AG09319 (cell line): ENCODE measurements at places on chromosomes 5 and 9.

DNA sequence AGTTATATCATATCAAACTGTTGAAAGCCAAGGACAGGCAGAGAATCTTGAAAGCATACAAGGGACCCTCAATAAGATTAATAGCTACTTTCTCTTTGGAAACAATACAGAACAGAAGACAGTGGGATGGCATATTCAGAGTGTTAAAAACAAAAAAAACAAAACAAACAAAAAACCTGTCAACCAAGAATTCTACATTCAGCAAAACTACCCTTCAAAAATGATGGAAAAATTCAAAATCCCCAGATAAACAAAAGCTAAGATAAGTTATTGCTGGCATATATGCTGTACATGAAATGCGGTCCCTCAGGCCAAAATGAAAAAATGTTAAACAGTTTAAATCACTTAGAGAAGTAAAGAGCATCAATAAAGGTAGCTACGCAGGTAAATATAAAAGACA lies 425.1 kb downstream of the ACTL7B start:
- DNase-seq: no peak

GRCh38 chr9:84671586-84672521 lies 2.3 kb downstream of the NTRK2 start:
- no peak for DNase-seq

DNA sequence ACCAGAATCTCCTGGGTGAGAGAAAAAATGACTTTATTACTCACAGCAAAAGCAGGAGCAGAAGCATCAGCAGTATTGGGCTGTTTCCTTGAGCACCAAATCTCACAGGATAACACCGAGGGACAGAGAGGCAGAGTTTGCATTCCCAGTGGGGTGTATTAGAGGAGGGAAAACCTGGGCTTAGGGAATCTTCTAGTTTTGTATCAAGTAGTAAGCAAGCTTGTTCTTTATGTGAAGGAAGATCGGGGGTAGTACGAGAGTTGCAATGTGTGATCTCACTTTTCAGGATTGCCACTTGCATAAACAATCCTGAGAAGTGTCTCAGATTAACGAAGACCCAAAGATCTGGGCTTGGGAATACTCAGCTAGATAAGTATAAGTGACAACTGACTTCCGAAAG lies 1163.0 kb downstream of the TAF11L14 start:
- DNase-seq: no peak

GRCh38 chr9:73753171-73753570 lies 601.5 kb downstream of the ANXA1 start:
- DNase-seq: no peak

DNA sequence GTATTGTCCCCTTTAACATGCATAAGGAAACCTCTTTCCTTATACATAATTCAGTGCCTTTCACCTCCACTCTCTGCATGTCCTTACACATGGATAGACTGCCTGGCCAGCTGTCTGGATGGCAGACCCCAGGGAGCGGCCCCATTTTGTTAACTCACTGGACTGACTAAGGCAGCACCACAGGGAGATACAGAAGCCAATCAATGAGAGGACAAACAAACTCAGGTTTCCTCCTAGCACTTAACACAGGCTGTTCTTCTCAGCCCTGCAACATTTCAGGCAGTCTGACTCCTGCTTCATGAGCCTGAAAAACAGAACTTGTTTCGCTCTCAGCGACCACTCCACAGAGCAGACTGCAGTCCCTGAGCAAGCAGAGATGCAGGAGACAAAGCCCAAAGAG lies 135.4 kb upstream of the RASEF start:
- DNase-seq: no peak

DNA sequence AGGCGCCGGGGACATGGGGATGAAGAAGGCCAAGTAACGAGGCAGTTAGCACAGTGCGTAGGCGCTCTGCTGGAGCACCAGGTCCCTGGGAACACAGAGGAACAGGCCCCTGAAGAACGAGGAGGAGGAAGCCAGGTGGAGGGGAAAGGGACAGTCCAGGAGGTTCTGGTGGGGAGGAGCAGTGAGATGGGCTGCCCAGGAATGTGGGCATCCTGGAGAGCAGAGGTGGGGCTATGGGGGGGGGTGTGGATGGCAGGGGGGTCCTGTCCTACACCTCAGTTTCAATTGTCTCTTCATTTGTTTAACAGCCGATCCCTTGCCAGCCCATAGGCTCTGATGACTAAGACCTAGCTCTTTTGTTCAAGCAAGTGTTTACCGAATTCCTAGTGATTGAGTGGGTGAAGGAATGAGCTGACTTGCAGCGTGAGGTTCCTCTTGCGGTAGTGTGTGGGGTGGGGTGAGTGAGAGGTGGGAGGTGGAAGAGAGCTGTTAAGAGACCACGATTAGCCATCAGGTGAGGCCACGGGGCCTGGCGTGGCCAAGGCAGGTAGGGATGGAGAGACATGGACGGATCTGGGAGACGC lies 8.4 kb upstream of the PHYHD1 start:
- peak; percentile 48 for DNase-seq

DNA sequence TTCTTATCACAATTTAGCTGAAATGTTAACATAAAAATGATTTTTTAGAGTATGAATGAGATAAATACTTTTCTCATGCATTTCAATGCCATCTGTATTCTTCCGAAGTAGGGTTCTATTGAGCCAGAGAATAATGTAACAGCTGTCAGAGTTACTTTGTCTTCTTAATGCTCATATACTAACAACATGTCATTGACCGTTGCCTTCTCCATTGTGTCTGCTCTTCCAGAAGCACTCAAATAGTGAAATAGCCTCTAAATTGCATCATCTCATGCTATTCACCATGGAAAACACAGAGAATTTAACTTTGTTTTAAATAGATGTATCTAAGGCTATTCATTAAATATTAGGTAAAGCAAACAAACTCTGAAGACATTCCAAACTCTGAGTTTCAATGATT lies 1875.9 kb upstream of the CDH9 start:
- no peak for DNase-seq

DNA sequence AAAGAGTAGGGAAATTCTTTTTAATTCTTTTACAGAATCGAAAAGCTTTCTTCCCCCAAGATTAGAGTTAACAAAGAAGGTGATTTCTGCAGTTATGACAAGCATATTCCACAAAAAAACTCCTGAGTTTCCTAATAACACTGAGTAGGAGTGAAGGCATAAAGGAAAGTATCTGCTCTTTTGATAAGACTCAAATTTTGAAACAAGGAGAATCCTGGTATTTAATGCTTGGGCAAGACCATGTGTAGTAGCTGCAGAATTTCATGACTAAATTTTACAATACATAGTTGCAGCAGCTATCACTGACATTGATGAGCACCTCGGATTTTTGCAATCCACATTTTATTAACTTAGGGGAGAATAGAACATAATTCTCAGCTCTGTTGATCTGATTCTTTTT lies 92.6 kb downstream of the MARCHF3 start:
- DNase-seq: no peak

DNA sequence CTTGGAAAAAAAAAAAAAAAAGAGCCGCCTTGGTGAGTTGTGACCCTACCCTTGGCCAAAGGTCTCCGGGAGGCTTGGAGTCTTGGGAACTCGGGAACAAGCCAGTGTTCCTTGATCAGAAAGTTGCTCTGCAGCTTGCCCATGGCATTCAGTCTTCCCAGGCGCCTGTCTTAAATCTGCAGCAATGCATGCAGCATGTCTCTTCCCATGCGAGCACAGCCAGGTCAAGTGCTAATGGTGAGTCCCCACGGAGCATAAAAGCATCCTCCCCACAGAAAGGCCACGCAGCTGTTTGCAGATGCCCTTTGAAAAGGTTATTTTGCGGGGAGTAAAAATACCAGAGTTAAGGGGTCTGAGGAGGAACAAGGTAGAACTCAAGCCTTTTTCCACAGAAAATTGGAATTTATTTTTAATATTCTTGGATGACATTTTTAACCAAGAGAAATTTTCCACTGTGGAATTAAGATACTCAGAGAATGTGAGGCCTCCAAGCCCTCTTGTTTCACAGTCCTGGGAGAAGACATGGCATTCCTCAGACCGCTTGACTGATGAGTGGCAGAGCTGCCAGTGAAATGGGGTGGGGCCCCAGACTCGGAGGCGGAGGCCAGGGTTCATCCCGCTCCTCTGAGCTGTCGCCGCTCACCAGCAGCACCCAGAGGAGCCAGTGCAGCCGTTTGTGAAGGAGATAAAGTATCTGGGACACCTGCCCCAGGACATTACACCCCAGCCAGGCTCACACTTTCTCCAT lies 81.6 kb downstream of the CYFIP2 start:
- DNase-seq: no peak

DNA sequence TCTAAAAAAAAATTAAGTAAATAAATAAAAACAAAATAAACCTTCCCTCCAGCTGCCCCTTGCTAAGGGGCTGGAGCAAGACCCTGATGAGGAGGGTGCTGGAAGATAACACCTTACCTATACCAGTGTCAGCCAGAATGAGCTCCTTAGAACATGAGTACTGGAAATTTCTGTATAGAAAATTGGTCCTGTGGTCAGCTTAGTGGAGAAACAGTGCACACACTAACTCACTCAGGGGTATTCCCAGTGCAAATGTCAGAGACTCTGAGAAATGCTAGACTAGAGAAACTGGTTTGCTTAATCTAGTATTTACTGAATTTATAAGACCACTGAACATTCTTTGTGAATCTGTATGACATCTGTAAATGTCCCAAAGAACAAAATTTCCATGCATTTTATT lies 62.1 kb upstream of the CTXN3 start:
- no peak for DNase-seq

DNA sequence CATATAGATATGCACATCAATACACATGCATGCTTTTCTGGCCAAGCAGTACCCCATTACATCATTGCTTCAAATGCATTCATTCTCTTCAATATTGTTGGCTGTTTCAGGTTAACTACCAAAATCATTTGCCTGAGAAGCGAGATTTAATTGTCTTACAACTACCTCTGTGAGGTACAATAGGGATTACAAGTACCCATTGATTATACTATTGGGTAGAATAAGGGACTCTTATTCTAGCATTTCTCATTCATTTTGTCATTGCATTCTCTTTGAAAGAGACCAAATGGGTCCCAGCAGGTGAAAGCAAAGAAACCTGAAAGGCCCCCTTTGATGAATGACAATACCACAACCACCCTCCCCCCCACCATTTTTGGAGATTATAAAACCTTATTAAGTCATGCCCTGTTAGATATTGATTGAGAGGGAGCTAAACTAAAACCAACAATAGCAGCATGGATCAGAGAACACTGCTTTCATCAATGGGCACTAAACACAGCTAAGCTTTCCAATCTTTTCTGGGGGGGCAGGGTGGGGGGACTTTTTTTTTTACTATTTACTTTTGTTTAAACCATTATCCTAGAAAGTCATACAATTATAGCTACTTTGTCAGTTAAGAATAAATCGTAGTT lies 375.0 kb upstream of the CCNH start:
- DNase-seq: no peak

DNA sequence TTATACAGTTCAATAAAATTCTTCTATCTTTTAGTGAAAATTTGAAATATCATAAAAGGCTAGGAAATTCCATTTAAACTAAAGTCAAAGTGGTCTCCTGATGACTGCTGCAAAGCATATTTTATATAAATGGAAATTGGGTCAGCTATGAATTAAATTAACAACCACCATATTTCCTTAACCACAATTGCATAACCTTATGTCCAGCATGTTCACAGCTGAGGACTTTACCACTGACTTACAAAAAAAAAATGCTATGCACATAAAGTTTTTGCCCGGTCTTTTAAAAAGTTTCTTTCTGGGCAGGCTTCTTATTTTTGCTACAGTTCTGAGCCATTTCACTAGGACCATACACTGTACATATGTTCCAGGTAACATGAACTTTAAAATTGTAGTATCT lies 208.6 kb upstream of the RGMB start:
- DNase-seq: no peak

- DNase-seq: no peak
These were observed 20.0 kb upstream of the NPM1 start for GRCh38 chr5:171367424-171368370.

DNA sequence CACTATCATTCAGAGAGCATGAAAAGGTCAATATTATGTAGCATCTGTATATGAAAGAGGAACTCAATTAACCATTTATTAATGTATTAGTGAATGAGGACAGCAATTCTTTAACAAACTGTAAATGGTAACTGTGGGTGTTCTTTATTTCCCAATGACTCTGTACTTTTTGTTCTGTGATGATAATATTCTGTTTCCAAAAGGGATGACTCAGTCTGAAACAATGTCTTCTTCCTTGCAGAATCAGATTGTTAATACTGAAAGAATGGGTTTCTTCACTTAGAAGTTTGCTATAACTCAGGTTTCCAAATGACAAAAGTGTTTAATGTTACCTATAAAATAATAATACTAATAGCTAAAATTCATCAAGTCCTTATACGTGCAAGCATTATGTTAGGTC lies 1518.7 kb upstream of the WWC1 start:
- DNase-seq: no peak

DNA sequence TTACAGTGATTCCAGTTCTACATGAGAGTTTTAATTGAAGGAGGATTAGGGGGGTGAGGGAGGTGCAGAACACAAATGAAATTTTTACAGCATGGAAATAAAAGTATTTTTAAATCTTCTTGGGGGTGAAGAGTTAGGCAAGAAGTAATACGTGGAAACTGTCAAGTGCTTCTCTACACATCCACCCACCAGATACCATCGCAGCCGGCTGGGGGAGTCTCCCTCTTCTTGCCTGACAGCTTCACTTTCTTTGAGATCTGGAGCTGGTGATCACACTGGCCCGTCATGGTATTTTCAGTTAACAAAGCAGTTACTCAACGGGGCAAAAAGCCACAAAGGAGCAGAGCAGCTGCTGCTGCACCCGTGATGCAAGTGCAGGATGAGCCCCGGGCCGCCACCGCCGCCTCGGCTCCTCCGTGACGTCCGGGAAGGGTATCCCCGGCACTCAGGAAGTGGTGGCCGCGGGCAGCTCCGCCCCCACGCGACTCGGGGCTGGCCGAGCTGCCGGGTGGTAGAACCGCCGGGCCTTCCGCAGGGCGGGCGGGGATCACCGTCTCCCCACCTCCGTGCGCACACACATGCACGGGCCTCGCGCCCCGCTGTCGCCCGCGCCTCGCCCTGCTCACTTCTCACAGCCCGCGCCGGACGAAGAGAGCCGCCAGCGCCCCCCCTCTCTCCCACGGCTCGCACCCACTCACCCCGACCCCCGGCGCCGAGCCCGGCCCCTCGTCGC lies 2.4 kb upstream of the NR4A3 start:
- DNase-seq: peak; percentile 85

GRCh38 chr9:78091731-78092130 lies 60.1 kb upstream of the GNAQ start:
- DNase-seq: no peak

GRCh38 chr5:15021266-15022046 lies 149.9 kb upstream of the ANKH start:
- no peak for DNase-seq

GRCh38 chr5:142686210-142686734 lies 382 bp upstream of the FGF1 start:
- DNase-seq: no peak

- DNase-seq: no peak
These were observed 2.5 kb downstream of the FAM163B start for GRCh38 chr9:133606708-133607025.

GRCh38 chr5:6222899-6223298 lies 155.4 kb downstream of the MED10 start:
- no peak for DNase-seq

DNA sequence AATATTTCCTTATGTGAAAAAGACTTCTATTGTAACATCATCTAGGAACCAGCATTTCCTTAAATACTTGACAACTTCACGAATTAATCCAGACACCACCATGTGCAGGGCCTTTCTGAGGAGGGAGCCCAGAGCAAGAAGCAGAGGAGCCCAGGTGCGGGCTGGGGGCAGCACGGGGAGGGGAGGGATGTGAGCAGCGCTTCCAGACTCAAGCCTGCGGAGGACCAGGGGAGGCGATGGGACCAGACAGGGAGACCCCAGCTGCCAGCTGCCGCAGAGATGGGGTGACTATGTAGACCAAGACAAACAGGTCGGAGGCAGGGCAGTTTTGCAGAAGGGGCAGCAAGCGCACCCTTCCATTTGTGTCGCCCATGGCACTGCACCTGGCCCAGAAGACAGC lies 596.1 kb downstream of the IRX1 start:
- DNase-seq: no peak
